Fibroblast of upper back skin (primary cell): ENCODE measurements at places on chromosomes 5 and 9.

DNA sequence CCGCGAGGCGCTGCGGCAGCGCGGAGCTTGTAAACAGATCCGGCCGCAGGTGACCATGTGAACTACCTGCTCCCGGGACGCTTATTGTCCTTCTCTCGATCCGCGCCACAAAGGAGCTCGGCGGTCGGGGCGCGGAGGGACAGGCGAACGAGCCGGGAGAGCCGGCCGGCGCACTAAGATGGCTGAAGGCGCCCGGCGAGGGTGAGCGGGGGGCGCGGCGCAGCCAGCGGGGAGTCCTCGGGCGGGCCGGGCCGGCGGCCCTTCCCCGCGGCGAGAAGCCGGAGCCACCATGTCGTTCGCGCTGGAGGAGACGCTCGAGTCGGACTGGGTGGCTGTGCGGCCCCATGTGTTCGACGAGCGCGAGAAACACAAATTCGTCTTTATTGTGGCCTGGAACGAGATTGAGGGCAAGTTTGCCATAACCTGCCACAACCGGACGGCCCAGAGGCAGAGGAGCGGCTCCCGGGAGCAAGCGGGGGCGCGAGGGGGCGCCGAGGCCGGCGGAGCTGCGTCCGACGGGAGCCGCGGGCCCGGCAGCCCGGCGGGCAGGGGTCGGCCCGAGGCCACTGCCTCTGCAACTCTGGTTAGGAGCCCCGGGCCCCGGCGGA is 535 bp downstream of the JMY start:
- DNase-seq: no peak

DNA sequence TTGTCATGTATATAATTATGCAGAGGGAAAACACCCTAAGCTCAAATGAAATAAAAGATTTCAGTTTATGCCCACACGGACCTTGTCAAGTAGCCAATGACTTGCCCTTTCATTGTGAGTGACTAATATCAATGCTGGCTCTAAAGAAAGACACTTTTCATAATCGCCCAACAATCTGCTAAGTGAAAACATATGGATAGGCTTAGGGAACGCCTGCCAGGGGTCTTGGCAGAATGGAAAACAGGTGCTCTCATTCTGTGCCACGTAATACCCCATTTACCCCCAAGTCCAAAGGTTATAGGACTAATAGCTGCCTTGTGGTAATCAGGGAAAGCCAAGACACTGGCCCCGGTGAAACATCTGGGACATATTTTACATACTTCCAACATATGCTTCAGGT is 157.7 kb downstream of the SLF1 start:
- DNase-seq: peak; percentile 38

DNA sequence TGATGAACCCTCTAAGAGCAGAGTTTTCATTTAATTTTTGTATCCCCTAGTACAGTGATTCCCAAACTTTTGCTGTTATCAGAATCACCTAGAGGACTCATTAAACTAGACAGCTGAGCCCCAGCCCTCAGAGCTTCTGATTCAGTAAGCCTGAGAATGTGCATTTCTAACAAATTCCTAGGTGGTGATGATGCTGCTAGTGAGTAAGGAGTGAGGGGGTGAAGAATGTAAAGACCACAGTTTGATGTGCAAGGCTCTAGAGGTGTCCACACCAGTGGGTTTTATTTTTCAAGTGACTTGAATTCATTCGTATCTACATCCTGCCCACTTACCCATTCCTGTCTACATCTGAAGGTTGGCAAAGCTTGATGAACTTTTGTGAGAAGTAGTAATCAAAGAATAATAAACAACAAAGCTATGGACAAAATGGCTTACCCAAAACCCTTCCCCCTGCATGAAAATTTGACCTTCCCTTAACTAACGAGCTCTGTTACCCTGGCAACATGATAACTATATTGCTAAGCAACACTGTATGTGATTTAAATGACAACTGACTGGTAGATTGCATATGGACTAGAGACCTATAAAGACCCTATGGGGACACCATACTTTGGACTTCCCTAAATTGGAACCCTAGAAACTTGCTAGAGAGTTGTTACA is 35.2 kb downstream of the DTWD2 start:
- no peak for DNase-seq

DNA sequence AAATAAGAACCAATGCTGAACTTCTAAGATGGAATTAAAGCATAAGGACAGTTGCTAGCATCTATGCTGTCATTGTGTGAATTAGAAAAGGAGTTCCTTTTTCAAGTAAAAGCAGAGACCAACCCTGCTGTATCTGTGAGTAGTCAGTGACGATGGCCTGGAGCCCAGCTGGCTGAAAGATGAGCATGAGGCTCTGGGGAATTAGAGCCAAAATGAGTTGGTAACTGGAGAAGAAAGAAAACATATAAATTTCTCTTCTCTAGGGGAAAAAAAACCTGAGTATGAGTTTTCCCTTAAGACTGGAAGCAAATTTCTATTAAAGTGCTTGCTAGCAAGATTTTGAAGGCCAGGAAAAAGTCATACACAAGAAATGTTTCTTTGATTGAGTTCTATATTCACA is 1.6 kb upstream of the SPZ1 start:
- DNase-seq: peak; percentile 43

- DNase-seq: no peak
These were observed 79.8 kb upstream of the FBXL7 start for GRCh38 chr5:15420201-15420600.

DNA sequence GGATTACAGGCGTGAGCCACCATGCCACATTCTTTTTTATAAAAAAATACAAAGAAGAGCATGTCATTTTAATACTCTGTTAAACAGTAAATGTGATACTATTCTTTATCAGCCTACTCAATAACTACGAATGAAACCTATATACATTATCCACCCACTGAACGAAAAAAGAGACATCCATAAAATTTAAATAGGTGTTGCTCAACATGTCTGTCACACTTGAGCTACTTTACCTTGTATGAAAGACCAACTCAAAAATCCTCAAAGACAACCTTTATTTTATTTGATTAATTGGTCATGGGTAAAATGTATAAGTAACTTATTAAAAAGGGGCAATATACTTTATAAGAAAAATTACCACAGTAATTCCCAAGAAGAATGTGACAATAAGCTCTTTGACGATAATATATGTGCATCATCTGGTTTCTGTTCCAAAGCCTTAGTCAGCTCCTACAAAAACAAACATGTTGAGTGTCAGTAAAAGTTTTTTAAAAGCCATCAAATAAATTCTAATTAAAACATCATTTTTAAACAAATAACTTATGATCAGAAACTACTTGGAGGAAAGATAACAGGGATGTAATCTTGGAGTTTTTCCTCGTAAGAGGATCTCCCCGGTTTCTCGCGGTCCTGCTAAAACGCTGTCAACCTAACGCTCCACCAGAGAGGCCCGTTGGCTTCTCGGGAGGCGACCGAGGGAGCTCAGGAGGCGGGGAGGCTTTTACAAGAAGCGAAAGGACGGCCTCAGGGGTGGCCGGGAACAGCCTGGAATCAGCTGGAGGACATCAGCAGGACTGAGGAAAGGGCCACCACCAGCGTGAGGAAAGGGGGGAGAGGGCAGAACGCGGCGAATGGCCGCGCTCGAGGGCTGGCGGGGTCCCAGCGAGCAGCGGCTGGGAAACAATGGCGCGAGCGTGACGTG is 13.5 kb upstream of the ANKRD18B start:
- DNase-seq: peak; percentile 57

- DNase-seq: peak; percentile 20
These were observed 247.4 kb upstream of the RASA1 start for GRCh38 chr5:87020099-87020934.

DNA sequence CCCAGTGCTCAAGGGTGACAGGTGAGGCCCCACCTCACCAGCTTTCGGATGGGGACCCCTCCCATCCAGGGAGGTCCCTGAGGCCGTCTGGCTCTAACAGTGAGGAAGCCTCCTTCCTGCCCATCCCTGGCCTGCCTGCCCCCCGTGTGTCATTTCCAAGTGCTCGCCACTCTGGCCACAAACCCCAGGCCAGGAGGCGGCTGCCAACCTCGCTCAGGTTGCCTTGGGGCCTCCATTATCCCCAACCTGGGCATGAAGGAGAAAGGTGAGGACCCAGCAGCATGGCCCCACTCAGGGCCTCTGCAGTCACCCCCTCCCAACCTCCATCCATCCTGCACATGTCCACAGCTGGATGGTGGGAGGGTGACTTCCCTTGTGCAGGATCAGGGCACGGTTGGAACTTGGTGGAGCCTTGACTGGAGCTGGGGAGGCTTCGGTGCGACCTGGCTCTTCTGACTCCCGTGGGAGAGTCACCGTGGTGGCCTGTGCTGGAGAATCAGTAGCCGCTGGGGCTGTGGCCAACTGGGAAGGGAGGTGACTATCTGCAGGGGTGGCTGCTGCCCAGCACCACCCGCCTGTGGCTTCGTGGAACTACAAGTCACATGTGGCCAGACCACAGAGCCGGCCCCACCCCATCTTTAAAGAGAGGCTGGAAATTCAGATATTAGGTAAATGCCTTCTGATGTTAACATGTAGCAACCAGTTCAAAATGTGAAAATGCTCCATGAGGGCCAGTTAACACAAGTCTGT is 37.5 kb upstream of the GFPT2 start:
- no peak for DNase-seq

DNA sequence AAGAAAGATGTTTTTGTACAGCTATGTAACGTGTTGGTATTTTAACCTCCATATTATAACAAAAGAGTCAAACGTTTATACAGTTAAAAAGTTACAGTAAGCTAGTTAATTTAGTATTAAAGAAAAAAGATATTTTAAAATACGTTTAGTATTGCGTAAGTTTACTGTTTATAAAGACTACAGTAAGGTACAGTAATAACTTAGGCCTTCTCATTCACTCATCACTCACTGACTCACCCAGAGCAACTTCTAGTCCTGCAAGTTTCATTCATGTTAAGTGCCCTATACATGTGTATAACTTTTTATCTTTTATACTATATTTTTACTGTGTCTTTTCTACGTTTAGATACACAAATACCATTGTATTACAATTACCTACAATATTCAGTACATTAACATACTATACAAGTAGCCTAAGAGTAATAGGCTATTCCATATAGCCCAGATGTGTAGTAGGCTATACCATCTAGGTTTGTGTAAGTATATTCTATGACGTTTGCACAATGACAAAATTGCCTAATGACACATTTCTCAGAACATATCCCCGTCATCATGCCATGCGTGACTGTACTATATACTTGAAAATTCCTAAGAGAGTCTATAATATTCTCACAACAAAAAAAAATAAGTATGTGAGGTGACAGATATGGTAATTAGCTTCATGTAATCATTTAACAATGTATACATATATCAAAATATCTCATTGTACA is 33.8 kb downstream of the ERP44 start:
- DNase-seq: peak; percentile 78

DNA sequence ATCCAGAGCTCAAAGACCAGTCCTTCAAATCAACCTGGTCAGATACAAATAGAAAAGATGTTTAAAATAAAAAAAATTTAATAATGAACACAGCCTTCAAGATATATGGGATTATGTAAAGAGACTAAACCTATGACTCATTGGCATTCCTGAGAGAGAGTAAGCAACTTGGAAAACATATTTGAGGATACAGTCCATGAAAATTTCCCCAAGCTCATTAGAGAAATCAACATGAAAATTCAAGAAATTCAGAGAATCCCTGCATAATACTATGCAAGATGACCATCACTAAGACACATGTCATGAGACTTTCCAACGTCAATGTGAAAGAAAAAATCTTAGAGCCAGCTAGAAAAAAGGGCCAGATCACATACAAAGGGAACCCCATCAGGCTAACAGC is 512.9 kb upstream of the PTGER4 start:
- peak; percentile 31 for DNase-seq

GRCh38 chr5:160271836-160272235 is 40.5 kb downstream of the CCNJL start:
- no peak for DNase-seq

GRCh38 chr9:93898502-93899426 is 56.4 kb downstream of the BARX1 start:
- no peak for DNase-seq

DNA sequence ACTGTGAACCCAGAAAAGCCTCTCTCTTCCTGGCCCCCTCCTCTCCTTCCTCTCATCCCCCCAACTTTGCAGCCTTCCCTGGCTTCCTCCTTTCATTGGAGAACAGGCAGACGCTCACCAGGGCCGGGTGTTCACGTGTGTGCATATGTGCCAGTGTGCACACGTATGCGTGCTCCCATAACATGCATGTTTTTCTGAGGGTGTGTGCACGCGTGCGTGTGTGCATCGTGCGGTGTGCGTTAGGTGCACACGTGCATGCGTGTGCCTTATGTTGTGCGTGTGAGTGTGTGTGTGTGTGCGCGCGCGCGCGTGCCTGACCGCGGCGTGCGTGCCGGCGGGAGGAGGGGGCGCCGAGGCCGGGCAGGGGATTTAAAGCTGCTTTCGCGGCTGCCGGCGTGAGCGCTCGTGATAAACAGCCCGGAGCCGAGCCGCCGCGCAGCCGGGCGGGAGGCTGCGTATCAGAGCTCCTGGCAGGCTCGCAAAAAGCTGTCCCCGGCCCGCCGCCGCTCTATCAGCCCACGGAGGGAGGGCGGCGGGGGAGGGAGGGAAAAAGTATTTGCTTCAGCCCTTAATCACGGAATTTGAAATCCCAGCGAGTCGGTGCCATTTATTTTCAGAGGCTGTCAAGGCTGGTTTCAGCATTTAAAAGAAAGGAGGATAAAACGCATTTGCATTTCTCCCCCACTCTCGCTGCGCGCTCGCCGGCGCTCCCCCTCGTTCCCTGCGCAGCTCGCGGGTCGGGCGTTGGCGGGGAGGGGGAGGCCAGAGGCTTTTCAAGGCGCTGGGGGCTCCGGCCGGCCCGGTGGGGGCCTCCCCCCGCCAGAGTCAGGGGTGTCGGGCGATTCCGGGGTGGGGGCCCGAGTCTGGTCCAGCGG is 183.9 kb downstream of the C9orf50 start:
- DNase-seq: peak; percentile 74

GRCh38 chr5:132837868-132838267 is 7.4 kb upstream of the SHROOM1 start:
- no peak for DNase-seq

- peak; percentile 30 for DNase-seq
These were observed 41.3 kb downstream of the UGCG start for GRCh38 chr9:111937781-111938426.

GRCh38 chr9:15942831-15943424 is 390.1 kb downstream of the CCDC171 start:
- DNase-seq: peak; percentile 26

DNA sequence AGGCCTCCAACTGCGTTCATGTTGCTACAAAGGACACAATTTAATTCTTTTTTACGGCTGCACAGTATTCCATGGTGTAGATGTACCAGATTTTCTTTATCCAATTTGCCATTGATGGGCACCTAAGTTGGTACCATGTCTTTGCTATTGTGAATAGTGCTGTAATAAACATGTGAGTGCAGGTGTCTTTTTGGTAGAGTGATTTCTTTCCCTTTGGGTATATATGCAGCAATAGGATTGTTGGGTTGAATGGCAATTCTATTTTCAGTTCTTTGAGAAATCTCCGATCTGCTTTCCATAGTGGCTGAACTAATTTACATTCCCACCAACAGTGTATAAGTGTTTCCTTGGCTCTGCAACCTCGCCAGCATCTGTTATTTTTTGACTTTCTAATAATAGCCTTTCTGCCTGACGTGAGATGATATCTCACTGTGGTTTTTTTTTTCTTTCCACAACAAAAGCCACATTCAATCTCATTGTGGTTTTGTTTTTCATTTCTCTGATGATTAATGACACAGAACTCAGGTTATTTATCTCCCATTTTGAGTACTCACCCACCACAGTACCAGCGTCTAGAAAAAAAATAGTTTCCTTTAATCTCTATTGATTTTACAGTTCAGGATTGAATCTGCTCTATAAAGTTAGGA is 21.9 kb downstream of the ARRDC3 start:
- DNase-seq: peak; percentile 36

GRCh38 chr9:97500765-97501176 is 695 bp upstream of the TMOD1 start:
- no peak for DNase-seq
